ENCODE measurements at places on chromosomes 4 and X.

GRCh38 chr4:14193601-14194000 lies 566.1 kb upstream of the BOD1L1 start:
- DNase-seq = no peak

DNA sequence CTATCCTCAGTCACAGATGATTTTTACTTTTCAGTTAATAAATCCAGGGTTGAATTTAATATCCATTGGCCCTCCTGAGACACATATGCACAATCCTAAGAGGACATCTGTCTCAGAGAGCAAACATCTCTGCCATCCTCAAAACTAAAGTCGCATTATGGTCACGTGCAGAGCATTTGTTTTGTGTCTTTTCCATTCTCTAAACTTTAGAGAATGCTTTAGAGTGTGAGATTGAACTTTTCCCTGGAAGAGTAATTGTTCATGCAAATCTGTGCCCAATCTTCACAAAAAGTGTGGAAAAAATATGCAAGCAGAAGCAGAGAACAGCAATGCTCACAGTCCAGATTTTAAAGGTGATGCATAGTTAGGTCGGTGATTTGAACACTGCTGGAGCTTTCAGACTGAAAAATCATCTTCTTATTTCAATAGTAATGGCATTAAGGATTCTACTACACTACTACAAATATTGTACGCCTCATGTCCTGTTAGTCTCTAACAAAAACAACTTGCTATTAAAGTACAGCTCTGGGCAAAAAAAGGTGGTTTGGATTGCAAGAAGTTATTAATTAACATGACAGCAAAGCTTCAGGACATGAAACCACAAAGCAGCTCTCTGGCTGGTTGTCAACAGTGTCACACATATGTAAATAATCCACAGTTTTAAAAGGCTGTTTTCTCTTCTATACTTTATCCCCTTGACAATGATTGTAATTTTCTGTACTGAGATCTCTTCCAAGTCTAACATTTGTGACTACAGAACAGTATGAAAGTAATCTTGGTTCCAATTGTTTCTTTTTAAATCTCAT lies 19.9 kb downstream of the DCHS2 start:
- DNase-seq = no peak

DNA sequence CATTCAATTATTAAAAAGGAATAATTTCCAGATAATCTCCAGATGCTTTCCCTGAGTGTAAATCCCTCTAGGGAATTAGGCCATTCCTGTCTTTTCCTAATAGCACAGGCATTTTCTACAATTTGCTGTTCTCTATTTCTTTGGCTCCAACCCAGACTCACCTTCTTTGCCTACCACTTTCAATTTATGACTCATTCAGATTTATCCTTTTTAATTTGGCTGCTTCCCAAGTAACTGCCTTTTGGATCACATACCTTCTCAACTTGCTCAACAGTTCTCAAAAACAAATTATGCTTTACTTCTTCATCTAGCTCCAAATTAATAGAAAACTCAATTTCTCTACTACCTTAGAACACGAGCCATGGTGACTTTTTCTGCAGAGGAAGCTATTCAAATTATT lies 1166.3 kb upstream of the PCDH7 start:
- DNase-seq = no peak

GRCh38 chr4:1098311-1098925 lies 14.9 kb downstream of the RNF212 start:
- no peak for DNase-seq

DNA sequence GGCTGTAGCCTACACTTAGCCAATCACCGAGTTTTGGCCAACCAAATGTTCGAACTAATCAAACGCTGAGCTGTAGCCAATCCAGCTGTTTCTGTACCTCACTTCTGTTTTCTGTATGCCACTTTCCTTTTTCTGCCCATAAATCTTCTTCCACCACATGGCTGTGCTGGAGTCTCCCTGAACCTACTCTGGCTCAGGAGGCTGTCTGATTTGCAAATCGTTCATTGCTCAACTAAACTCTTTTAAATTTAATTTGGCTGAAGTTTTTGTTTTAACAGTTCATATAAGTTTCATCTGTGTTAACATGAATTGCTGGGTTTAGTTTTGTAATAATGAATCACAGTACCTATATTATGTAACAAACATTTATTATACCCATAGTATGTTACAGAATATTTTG lies 160.7 kb upstream of the PCDH7 start:
- no peak for DNase-seq
